Mesothelial cell of epicardium (in vitro differentiated cells): ENCODE measurements at places on chromosomes 5 and 9.
A peak's percentile ranks its signal among the peaks of the same experiment; 100 is the strongest.

DNA sequence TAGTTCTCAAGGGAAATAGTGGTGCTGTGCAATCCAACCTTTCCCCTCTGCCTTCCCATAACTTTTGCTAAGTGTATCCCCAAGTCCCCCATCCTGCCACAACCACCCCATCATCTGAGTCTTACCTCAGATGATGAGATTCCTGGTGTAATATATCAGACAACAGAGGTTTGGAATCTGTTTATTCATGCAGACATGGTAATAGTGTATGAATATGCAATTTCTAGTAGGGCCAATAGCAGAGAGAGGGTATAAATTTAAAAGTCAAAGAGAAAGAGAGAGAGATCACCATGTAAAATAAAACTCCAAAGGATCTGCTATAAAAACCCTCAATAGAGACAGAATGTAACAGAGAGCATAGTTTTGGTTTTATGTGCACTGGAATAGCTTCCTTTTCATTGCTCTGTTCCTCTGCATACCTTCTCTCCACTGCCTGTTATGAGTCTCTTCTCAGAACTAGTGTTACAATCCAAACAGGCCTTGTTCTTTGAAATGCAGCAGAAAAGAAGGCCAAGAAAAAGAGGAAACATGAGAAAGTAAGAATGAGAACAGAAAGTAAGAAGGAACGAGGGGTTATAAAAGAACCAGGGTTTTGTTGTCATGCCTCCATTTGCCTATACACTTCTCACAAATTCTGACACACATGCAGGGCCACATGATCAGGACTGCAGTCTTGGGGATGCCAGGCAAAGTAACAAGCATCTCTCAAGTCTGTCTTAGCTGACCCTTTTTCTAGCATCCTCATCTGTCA, 278.0 kb downstream of the CETN3 start:
- no peak for DNase-seq
- H3K4me3 ChIP-seq = no peak overlapping the region
- no peaks in the 10 kb centered on the region for H3K27me3 ChIP-seq
- H3K4me1 ChIP-seq = peaks cover 13% of the 10 kb centered on the region
- H3K36me3 ChIP-seq = no peaks in the 10 kb centered on the region
- H3K27ac ChIP-seq = peak overlapping the region; percentile 11

DNA sequence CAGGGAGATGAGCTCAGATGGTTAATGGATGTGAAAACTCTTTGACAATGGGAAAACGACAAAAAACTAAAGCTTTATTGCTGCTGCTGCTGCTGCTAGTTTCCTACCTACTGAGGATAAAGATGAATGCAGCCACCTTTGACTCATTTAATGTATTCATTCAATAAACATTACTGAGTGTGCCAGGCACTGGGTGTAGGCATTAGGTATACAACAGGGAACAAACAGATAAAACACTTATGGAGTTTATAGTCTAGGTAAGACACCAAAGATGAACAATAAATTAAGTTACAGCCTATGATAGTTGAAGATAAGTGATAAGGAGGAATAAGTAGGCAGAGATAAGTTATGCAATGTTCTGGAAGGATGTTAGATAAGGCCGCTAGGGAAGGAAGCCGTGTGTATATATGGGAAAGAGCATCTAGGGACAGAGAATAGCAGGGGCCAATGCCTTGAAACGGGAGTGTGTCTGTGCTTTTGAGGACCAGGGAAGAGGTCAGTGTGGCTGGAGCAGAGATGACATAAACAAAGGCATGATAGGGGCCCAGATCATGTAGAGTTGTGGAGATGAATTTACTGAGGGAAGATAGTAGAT, 477.6 kb downstream of the NTRK2 start:
- no peak overlapping the region for H3K4me3 ChIP-seq
- no peak overlapping the region for H3K27ac ChIP-seq
- peaks cover 26% of the 10 kb centered on the region for H3K4me1 ChIP-seq
- peaks cover 2% of the 10 kb centered on the region for H3K27me3 ChIP-seq
- H3K36me3 ChIP-seq = no peaks in the 10 kb centered on the region

- H3K4me1 ChIP-seq = peaks cover 4% of the 10 kb centered on the region
- no peaks in the 10 kb centered on the region for H3K36me3 ChIP-seq
- no peak overlapping the region for H3K27ac ChIP-seq
Observed at GRCh38 chr9:107615321-107615720, 125.8 kb upstream of the KLF4 start.

- H3K4me1 ChIP-seq = peaks cover 20% of the 10 kb centered on the region
- H3K36me3 ChIP-seq = no peaks in the 10 kb centered on the region
- no peak overlapping the region for H3K27ac ChIP-seq
- H3K27me3 ChIP-seq = peaks cover 73% of the 10 kb centered on the region
- DNase-seq = no peak
- H3K4me3 ChIP-seq = no peak overlapping the region
Observed at GRCh38 chr5:135462304-135462703, 10.2 kb upstream of the TIFAB start.

- no peak overlapping the region for H3K27ac ChIP-seq
- H3K36me3 ChIP-seq = no peaks in the 10 kb centered on the region
Observed at GRCh38 chr9:95182854-95183563, 134.5 kb downstream of the FANCC start.

- H3K36me3 ChIP-seq = no peaks in the 10 kb centered on the region
- peaks cover 10% of the 10 kb centered on the region for H3K4me1 ChIP-seq
- no peaks in the 10 kb centered on the region for H3K27me3 ChIP-seq
Observed at GRCh38 chr9:112562235-112562958, 75.8 kb downstream of the KIAA1958 start.

DNA sequence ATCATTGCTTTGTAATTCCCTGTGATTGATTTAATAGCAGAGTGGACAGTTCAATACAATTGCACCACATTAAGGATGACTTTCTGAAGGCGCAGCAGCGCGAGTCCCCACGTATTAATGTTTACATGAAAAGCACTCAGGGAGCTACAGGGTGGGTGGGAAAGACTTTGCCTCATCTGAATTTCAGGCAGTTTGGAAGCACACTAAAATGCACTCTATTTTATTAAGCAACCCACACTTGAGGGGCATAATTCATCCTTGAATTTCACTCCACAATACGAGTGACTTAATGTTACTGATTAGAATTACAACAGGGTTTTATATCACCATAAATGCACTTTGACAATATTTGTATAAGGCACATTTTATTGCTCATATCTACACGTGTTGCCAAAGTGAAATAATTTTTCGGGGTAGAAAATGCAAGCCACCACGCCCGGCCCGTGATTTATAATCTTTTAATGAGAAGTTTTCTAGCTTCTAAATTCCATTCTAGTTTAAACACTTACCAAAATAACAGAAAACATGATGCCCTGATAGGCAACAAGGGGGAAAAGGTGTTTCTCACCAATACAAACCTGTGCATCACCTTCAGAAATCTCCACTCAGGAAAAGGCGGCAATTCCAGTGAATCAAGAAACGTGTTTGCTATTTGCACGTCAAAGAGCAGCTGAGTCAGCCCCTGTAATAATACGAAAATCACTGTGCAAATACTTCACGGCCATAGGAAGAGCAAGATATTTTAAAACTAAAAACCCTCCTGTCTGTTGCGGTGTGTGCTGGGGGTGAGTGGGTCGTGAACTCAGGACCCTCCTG, 40.5 kb downstream of the IRX4 start:
- no peak overlapping the region for H3K4me3 ChIP-seq
- H3K27ac ChIP-seq = no peak overlapping the region
- H3K4me1 ChIP-seq = no peaks in the 10 kb centered on the region
- no peaks in the 10 kb centered on the region for H3K36me3 ChIP-seq
- peaks cover 22% of the 10 kb centered on the region for H3K27me3 ChIP-seq
- DNase-seq = no peak

DNA sequence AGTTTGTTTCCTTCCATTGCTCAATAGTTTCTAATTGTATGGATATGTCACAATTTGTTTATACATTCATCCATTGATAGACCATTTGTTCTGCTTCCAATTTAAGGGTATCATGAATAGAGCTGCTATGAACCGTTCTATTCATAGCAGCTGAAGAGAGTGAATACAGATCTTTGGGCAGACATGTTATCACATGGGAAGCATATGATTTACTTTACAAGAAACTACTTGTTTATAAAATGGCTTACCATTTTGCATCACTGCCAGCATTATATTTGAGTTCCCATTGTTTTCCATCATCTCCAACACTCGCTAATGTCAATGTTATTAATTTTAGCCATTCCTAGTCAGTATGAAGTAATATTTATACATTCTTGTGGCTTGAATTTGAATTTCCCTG, 549.0 kb downstream of the MAT2B start:
- H3K4me3 ChIP-seq = no peak overlapping the region
- no peaks in the 10 kb centered on the region for H3K36me3 ChIP-seq
- H3K27ac ChIP-seq = no peak overlapping the region
- H3K4me1 ChIP-seq = peaks cover 4% of the 10 kb centered on the region

- H3K4me1 ChIP-seq = peaks cover 17% of the 10 kb centered on the region
- no peaks in the 10 kb centered on the region for H3K27me3 ChIP-seq
- H3K36me3 ChIP-seq = no peaks in the 10 kb centered on the region
- no peak overlapping the region for H3K4me3 ChIP-seq
Observed at GRCh38 chr9:76269789-76270188, 124.4 kb downstream of the RFK start.

DNA sequence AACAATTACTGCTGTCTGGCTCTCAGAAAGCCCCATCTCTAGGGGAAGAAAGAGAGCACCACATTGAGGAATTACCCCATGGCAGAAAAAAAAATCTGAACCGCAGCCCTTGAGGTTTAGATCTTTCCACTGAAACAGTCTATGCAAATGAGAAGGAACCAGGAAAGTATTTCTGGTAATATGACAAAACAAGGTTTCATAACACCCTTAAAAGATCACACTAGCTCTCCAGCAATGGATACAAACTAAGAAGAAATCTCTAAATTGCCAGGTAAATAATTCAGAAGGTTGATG, 427.1 kb downstream of the PRELID2 start:
- H3K27me3 ChIP-seq = no peaks in the 10 kb centered on the region
- H3K36me3 ChIP-seq = peaks cover 21% of the 10 kb centered on the region
- no peak for DNase-seq
- no peaks in the 10 kb centered on the region for H3K4me1 ChIP-seq
- no peak overlapping the region for H3K4me3 ChIP-seq
- no peak overlapping the region for H3K27ac ChIP-seq

GRCh38 chr5:36558641-36559040, 47.8 kb upstream of the SLC1A3 start:
- no peaks in the 10 kb centered on the region for H3K27me3 ChIP-seq
- H3K36me3 ChIP-seq = peaks cover 2% of the 10 kb centered on the region
- no peak overlapping the region for H3K27ac ChIP-seq
- H3K4me1 ChIP-seq = no peaks in the 10 kb centered on the region

- DNase-seq = no peak
- peaks cover 11% of the 10 kb centered on the region for H3K4me1 ChIP-seq
Observed at GRCh38 chr9:79353856-79354520, 217.8 kb upstream of the TLE4 start.

- H3K4me1 ChIP-seq = peaks cover 28% of the 10 kb centered on the region
- H3K27ac ChIP-seq = no peak overlapping the region
- H3K4me3 ChIP-seq = no peak overlapping the region
- DNase-seq = no peak
- H3K27me3 ChIP-seq = no peaks in the 10 kb centered on the region
Observed at GRCh38 chr9:86464242-86464641, 110.0 kb upstream of the TUT7 start.

DNA sequence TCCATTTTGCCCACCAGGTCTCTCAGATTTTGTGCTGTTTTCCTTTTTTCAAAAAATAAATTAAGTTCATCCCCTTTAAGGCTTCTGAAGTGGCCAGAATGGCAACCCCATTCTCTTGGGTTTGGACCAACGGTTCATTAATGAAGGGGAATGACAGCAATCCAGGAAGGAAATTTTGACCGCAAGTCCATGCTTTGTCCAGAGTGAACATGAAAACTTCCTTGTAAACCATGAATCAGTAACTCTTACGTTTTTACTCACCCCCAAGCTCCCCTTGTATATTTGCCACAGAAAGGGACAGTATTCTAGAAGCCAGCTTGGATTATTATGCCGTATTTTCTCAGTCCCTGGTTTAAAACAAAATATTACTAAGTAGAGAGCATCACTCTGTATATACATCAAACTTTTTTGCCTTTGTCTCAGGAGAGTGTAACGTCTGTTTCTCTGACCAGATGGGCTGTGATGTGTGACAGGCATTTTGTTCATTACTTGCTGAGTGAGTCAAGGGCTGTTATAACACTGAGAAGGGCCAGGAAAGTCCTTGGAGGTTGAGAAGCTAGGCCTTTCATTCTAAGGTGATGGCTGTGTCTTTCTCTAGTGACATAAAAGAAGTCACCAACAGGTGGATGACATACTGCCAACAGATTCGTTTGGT, 148.2 kb downstream of the SMARCA2 start:
- DNase-seq = no peak
- H3K27me3 ChIP-seq = no peaks in the 10 kb centered on the region
- peaks cover 38% of the 10 kb centered on the region for H3K4me1 ChIP-seq
- no peak overlapping the region for H3K27ac ChIP-seq
